ENCODE measurements at places on chromosomes 3 and 15. TPM values are rescaled to one million over a fixed set of nuclear protein-coding genes. Genes with fewer than 3 reads are reported as not detected.

GRCh38 chr3:134899786-134900185 lies 104.7 kb downstream of the EPHB1 start:
- DNase-seq: no peak
- H3K4me1 ChIP-seq: peaks cover 9% of the 10 kb centered on the region
- no peak overlapping the region for H3K27ac ChIP-seq
- no peaks in the 10 kb centered on the region for H3K36me3 ChIP-seq
- H3K4me3 ChIP-seq: no peak overlapping the region

Gene SPRED1
- total RNA-seq: 1.5 TPM

DNA sequence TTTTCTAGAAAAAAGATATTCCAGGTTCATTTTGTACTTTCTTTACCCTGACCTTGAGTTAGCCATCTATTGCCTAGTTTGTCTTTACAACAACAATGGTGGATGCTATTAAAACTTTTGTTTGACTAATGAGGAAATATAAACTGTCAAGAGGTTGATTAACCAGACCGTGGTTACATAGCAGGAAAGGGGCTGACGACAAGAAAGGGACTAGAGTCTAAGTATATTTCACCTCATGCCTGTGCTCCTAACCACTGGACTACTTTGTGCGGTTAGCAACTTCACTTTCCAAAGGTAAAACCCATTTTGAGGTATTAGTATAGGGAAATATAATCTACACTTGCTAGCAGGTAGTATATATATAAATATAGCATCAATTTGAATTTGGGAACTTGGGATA lies 327.1 kb downstream of the SATB1 start:
- H3K4me1 ChIP-seq: peaks cover 28% of the 10 kb centered on the region
- H3K36me3 ChIP-seq: peaks cover 7% of the 10 kb centered on the region
- no peak overlapping the region for H3K4me3 ChIP-seq
- H3K27me3 ChIP-seq: peaks cover 10% of the 10 kb centered on the region
- peak overlapping the region; percentile 17 for H3K27ac ChIP-seq

DNA sequence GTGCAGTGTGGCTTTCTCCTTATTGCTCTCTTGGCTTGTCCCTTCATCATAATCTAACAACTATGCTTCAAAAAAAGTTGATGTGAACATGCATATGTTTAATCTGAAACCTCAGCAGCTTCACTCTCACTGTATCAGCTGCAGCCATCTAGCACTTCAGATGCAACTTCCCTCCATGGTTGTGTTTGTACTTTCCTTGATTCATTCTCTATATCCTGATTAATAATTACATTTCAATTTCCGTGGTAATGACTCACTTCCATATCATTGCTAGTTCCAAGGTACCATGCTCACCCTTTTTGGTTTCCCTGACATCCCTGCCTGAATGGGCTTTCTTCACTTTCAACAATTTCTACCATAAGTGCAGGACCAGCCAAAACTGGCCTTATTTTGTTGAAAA lies 51.2 kb downstream of the MDFIC2 start:
- peaks cover 4% of the 10 kb centered on the region for H3K27me3 ChIP-seq
- no peaks in the 10 kb centered on the region for H3K36me3 ChIP-seq
- no peak overlapping the region for H3K4me3 ChIP-seq
- no peaks in the 10 kb centered on the region for H3K4me1 ChIP-seq

- no peaks in the 10 kb centered on the region for H3K27me3 ChIP-seq
- peak overlapping the region; percentile 52 for H3K27ac ChIP-seq
- no peak for DNase-seq
- H3K4me3 ChIP-seq: no peak overlapping the region
- no peaks in the 10 kb centered on the region for H3K36me3 ChIP-seq
Measured at GRCh38 chr3:73056014-73056844, 5.2 kb upstream of the EBLN2 start.

GRCh38 chr3:86788371-86788770 lies 202.6 kb downstream of the VGLL3 start:
- no peak overlapping the region for H3K4me3 ChIP-seq
- no peaks in the 10 kb centered on the region for H3K4me1 ChIP-seq
- no peaks in the 10 kb centered on the region for H3K36me3 ChIP-seq
- DNase-seq: no peak
- H3K27ac ChIP-seq: no peak overlapping the region

Gene MESP1
- total RNA-seq: 2.4 TPM
